ENCODE measurements at places on chromosomes 13 and 19. TPM values are rescaled to one million over a fixed set of nuclear protein-coding genes. Genes with fewer than 3 reads are reported as not detected.

The C5AR1 gene
- total RNA-seq: 0.09 TPM

The AZU1 gene
- not detected for total RNA-seq

- DNase-seq: peak; percentile 27
These were observed 6.7 kb downstream of the CXCL17 start for GRCh38 chr19:42436006-42436405.

DNA sequence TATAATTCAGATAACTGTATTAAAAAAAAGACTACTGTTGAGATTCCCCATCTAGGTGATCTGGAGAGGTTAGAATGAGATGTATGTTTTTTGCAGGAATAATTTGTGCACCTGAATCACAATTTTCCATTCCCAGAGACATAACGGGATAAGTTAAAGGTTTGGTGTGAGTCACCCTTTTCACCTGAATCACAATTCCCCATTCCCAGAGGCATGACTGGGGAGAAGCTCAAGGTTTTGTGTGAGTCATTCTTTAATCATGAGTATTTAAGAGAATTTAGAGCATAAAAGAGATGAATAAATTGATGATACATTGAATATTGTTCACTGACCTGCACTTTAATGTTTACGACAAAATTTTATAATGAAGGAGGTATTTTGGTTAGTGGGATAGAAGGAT, 9.0 kb downstream of the OR7A5 start:
- DNase-seq: no peak

DNA sequence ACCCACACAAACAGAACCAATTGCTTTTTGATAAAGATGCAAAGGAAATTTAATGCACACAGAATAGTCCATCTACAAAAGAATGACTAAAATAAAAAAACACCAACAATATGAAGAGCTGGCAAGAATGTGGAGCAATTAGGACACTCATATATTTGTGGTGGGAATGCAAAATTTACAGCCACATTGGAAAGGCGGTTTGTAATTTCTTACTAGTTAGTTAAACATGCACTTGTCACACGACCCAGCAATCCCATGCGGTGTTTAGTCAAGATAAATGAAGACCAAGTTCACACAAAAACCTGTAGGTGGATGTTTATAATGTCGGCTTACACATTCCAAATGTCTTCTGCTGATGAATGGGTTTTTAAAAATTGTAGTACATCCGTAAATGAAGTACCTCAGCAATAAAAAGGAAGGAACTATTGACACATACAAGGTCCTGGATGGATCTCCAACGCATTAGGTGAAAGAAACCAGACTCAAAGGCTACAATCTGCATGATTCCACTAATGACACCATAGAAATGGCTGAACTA, 5.2 kb downstream of the GRTP1 start:
- DNase-seq: no peak

- peak; percentile 1 for DNase-seq
These were observed 424.1 kb upstream of the DACH1 start for GRCh38 chr13:72290962-72291681.

DNA sequence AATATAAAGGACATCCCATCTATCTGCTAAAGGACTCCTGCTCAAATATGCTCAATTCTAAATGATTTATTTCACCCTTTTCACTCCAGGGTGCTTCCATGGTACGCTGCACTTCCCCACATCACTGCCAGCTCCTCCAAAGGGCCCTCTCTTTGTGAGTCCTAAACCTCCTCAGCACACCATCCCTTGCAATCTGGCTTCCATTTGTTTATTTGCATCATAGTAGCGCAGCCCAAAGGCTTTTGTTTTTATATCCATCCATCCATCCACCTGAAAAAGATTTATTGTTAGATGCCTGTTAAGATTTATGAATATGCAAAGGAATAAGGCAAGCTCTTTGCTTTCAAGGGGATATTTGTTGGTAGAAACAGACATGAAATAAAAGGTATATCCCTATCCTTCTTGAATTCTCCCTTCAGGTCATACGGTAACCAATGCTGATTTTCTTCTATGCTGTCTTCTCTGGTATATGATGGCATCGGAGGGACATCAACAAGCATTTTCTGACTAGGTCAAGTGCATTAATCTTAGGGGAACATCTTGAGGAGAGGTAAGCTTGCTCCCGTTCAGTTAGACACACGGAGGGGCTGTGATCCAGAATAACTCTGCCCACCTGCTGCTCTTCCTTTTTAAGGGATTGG, 397.6 kb downstream of the LIG4 start:
- DNase-seq: no peak

DNA sequence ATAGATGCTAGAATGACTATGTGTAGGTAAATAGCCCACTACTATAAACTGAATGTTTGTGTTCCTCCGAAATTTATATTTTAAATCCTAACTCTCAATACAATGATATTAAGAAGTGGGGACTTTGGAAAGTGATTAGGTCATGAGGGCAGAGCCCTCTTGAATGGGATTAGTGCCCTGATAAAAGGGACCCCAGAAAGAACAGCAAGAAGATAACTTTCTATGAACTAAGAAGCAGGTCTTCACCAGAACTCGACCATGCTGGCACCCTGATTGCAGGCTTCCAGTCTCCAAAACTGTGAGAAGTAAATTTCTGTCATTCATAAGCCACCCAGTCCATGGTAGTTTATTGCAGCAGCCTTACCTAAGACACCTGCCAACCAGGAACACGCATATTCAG, 33.9 kb downstream of the OXGR1 start:
- DNase-seq: no peak

- no peak for DNase-seq
These were observed 30.2 kb downstream of the MEIS3 start for GRCh38 chr19:47389150-47389556.

The ZNRF4 gene
- total RNA-seq: not detected

The SULT2A1 gene
- not detected for total RNA-seq

DNA sequence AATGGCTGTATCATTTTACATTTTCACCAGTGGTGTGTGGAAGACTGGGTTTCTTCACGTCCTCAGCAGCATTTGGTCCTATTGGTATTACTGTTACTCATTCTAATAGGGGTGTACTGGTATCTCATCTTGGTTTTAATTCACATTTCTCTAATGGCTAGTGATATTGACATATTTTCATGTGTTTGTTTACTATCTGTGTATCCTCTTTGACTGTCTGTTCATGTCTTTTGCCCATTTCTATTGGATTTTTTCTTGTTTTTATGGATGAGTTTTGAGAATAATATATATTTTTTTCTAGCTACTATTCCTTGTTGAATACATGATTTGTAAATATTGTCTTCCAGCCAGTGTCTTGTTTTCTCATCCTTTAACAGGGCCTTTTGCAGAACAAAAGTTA, 13.8 kb downstream of the IFNL2 start:
- DNase-seq: no peak

GRCh38 chr13:33956346-33956745, 138.4 kb downstream of the RFC3 start:
- DNase-seq: no peak

The CRB3 gene
- not detected for total RNA-seq

The GARIN5A gene
- not detected for total RNA-seq

Measured in fibroblast of the aortic adventitia (primary cell).